ENCODE measurements at places on chromosomes 5 and 9.

DNA sequence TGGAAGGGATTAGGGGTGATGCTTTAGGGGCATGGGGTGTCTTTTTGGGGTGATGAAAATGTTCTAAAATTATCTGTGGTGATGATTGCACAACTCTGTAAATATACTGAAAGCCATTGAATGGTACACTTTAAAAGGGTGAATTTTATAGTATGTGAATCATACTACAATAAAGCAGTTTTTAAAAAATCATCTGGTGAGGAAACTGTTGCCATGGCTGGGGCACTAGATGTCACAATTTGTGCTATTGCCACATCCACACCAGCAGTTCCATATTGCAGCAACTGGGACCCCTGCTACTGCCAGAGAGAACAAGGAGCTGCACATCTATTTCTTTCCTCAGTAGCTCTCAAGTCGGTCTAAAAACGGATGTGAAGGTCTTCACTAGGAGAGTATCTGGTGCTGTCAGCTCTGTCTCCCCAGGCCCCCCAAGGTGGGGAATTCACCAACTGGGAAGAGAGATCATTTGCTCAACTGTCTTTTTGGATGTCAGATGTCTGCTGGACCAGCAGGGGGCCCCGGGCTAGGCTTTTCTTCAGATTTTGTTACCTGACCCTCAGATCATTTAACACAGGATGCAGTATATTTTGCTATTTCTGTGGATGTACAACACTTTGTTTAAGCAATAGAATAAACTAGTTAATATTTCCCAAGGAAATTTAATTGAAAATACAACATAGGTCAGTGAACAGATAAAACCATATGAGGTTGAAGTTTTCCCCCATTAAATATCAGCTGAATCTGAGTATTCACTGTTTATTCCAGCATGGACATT, 13.2 kb downstream of the CMYA5 start:
- DNase-seq: no peak

GRCh38 chr5:157245886-157246285, 20.0 kb upstream of the CYFIP2 start:
- no peak for DNase-seq

- DNase-seq: no peak
Measured at GRCh38 chr9:95465115-95465514, 51.7 kb downstream of the PTCH1 start.

DNA sequence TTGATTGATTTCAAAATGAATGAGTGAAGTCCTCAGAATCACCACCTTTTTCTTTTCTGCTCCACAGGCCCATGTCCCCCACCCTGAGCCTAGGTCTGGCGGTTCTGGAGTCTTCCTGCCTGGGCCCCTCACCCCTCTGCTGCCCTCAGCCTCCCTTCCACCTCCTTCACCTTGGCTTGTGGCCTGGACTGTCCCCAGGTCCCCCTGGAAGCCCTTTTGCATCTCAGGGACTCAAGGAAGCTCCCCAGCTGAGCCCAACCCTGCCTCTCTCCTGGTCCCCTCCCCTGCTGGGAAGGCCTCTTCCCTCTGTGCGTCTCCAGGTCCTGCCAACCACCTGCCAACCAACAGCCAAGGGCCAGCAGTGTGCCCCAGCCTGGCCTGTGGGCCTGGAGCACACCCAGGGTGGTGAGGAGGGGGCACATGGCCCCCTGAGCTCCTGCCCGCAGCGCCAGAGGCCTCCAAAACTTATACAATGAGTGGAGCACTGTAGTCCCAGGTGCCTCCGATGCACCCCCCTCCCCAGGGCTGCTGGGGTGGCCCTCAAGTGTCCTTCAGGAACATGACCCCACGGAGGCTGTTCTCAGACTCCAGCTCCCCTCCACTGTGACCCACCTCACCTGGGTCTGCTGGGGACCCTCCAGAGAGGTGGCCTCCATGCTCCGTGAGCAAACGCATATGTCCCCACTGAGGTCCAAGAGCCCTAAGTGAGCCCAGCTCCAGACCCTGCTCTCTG, 20.3 kb downstream of the GLT6D1 start:
- no peak for DNase-seq

DNA sequence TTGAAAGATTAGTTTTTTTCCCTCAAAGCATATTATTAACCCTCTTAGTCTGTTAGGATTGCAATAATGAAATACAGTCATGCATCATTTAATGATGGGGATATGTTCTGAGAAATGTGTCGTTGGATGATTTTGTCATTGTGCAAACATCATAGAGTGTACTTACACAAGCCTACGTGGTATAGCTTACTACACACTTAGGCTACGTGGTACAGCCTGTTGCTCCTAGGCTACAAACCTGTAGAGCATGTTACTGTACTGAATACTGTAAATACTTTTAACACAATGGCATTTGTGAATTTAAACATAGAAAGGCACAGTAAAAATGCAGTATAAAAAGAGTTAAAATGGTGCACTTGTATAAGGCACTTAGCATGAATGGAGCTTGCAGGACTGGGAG, 132.7 kb downstream of the PDE8B start:
- no peak for DNase-seq

GRCh38 chr9:6673326-6674025, 27.9 kb upstream of the GLDC start:
- DNase-seq: no peak

GRCh38 chr5:585556-585955, 26.6 kb upstream of the CEP72 start:
- DNase-seq: no peak

GRCh38 chr5:69131304-69131703, 35.6 kb upstream of the CCNB1 start:
- no peak for DNase-seq

DNA sequence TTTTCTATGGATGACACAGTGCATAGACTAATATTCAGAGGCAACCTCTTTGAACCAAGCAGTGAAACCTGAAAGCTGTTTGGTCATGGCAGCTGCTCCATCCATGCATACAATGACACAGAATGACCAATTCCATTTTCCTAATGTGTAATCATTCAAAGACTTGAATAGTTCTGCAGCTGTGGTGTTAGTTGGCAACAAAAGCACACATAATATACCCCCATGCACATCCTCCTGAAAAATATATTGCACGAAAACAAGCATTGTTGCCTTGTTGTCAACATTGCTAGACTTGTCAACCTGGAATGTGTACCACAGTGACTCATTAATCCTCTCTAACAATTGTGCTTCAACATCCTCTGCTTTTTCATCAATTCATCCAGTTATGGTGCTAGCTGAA, 71.0 kb upstream of the SEMA6A start:
- DNase-seq: no peak

- no peak for DNase-seq
Measured at GRCh38 chr5:113201715-113202114, 225.1 kb downstream of the DCP2 start.

GRCh38 chr5:98768160-98768959, 5.1 kb upstream of the RGMB start:
- DNase-seq: peak; percentile 78

DNA sequence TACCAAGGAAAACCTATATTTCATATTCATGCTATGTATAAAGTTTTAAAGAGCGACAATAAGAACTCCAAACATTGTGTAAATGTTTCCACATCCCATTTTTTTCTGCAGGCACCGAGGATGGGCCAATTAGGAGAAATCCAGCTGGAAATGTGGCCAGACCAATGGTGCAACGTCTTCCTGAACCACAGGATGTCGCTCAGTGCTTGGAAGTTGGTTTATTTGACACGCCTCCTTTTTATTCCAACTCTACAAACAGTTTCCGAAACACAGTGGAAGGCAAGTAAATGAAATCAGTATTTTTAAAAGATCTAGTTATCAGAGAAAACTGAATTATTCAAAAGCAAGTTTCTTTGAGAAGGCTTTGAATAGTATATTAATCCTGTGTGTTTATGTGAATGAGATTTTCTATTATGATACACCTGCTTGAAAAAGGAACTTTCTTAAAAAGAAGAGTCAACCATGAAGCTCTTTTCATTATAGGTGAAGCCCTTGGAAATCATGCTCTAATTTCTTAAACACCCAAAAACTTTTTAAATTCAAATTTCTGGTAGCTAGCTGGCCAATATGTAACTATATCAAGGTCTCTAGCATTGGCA, 9.1 kb downstream of the TYRP1 start:
- peak; percentile 70 for DNase-seq

Data from muscle of arm (tissue), 14 donors.